Activated naive CD8-positive, alpha-beta T cell treated with anti-CD3 and anti-CD28 coated beads, Interleukin-2, amount 50 U/mL, for 16 hours (primary cell): ENCODE measurements at places on chromosomes 1 and 21.
A peak's percentile ranks its signal among the peaks of the same experiment; 100 is the strongest.

- DNase-seq: no peak
Observed at GRCh38 chr1:10979483-10979920, 33.0 kb upstream of the TARDBP start.

GRCh38 chr21:41509145-41509496 lies 1.2 kb upstream of the TMPRSS2 start:
- DNase-seq: no peak

GRCh38 chr1:20147846-20148570 lies 8.9 kb downstream of the PLA2G2F start:
- no peak for DNase-seq

- DNase-seq: no peak
Observed at GRCh38 chr1:243483071-243483771, 227.4 kb downstream of the SDCCAG8 start.

- DNase-seq: no peak
Observed at GRCh38 chr1:13722808-13723360, 22.9 kb downstream of the PRDM2 start.

DNA sequence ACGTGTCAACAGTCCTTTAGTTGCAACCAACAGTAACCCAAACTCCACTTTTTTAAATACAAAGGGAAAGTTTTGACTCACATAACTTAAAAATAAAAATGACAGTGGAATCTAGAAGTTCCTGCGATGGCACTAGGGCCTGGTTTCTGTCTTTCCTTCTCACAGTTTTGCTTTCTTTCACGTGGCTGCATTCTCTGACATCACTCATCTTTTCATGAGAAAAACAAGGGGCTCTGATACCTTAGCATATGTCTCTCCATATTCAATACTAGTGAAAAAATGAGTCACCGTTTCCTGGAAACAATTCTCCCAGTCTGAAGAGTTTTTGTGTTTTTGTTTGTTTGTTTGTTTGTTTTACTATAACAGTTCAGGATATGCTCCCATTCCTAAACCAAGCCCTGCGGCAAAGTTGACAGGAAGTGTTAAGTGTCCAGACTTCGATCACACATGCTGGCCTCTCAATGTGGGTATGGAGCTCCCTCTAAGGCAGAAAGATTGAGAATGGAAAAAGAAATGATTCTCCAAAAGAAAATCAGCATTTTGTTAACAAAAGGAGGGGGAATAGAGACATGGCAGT lies 483.3 kb downstream of the TTLL7 start:
- no peak for DNase-seq

DNA sequence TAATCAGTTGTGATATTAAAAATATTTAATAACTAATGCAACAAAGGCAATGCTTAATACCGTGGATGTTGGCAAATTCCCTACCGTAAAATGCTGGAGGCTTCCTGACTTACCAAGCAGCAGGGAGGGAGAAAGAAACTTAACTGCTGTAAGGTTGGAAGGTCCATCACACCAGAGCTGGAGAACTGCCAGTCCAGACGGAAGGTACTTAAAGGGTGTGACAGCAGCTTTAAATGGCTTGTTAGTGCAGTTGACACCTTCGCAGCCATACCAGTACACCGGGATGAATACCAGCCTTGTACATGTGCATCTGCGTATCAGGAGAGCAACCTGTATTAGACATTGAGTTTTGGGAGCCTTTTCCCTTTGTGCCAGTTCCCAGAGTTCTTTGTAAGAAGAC lies 269.5 kb upstream of the NCAM2 start:
- DNase-seq: no peak

- DNase-seq: no peak
Observed at GRCh38 chr1:247849616-247850015, 7.4 kb upstream of the TRIM58 start.

GRCh38 chr1:178055779-178056471 lies 38.0 kb upstream of the RASAL2 start:
- no peak for DNase-seq

- DNase-seq: no peak
Observed at GRCh38 chr1:245871915-245872314, 635.2 kb downstream of the SMYD3 start.

- DNase-seq: no peak
Observed at GRCh38 chr1:231163830-231164427, 2.1 kb downstream of the TRIM67 start.

GRCh38 chr1:194830387-194830786 lies 1644.0 kb upstream of the B3GALT2 start:
- DNase-seq: no peak

DNA sequence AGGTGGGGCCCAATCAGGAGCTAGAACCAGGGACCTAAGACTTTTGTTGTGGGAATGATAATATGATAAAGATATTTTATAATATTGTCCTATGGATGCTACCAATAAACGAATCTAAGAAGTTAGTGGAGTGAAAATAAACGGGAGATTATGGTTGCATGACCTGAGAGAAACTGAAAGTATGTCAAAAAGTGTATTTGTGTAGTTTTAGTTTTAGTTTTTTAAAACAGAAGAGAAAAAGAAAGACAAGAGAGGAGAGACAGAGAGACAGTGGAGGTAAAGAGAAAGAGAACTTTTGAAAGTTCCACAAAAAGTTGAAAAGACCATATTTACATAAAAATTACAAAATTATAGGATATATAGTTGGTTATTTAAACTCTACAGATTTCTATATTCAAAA lies 64.1 kb upstream of the TMPRSS15 start:
- DNase-seq: no peak

DNA sequence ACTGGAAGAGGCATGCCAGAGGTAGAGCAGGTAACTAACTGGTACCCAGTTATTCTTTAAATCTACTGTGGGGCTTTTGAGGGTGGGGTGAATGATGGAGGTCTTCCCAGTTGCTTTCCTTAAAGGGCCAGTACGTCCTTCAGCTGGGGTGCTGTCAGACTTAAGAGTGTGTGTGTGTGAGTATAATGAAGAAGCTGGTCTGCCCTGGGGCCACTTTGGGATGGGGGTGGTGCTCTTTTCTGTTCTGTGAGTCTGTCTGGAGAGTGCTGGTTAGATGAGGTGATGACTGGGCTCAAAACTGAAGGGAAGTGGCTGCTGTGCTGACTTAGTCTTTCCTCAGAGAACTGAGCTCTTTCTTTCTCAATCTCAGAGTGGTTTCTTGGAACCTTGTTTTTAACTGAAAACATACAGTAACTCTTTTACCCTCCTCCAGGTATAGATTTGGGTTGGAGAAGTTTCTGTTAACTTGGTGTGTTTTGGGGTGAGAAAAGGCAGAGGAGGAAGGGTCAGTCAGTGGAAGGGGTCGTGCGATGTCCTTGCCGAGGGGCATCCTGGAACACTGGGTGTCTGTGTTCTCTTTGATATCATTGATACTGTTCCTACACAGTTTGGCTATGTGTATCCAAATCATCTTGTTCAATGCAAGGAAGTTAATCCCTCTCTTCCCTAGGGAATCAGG lies 746 bp downstream of the MACF1 start:
- peak; percentile 61 for DNase-seq

DNA sequence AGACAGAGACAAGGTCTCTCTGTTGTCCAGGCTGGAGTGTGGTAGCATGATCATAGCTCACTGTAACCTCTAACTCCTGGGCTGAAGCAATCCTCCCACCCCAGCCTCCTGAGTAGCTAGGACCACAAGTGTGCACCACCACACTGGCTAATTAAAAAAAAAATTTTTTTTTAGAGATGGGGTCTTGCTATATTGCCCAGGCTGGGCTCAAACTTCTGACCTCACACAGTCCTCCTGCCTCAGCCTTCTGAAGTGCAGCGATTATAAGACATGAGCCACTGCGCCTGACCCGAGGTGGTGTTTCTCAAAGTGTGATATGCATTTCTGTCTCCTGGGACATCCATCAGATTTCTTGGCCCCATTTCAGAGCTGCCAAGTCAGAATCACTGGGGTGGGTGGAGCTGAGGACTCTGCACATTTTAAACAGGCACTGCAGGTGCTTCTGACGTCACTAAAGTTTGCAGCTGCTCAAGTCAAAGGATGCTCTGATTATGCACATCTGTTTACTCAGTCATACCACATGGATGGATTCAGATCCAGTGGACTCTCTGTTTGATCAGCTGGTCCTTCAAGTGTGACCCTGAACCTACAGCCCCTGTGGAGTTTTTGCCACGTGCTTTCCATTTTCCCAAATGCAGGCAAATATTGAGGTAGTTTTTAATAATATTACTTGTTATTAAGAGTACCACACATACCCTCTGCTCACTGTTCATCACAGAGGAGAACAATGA lies 21.4 kb downstream of the TGFB2 start:
- no peak for DNase-seq

DNA sequence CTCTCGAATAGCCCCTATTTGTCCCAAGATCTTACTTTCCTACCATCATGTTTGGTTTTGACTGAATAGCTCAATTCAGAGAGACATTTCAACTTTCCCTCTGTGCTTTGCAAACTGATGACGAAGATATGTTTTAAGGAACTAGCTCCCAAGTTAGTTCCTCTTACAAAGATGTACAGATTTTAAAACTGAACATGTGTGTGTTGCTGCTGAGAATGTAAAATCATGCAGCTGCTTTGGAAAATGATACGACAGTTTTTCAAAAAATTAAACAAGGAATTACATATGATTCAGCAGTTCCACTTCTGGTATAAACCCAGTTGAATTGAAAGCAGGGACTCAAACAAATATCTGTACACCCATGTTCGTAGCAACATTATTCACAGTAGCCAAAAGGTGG lies 33.6 kb downstream of the KIF26B start:
- no peak for DNase-seq

DNA sequence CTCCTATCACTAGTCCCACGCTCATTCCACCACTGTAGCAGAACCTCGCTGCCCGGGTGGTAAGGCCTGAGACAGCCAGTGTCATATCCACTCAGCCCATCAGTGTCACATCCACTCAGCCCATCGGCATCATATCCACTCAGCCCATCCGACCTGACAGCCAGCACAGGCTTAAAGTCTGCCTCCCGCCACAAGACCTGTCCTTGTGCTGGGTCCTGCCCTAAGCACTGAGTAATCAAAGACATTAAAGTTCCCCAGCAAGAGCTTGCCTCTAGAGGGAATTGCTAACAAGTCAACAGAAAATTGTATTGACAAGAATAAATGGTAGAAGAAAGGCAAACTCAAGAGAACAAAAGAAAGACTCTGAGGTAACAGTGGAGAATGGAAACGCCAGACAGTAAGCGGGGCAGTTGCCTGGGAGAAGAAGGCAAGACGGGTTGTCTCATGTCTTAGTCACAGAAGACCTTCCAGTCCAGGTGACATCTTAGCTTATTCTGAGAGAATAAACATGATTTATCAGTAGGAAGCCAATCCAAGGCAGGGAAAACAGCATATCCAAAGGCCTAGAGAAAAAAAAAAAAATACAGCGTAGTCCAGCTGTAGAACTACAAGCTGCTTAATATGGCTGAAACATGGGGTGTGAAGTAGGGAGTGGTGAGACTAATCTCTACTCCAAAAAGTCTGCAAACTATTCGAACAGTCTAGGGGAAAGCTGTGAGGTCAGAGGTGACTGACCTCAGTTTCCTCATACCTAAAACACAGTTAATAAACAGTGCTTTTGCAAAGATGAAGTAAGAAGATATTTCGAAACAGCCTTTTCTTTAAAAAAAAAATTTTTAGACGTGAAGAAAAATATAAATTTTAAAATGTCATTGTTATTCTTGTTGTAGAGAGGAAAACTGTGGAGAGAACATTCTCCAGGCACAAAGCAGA lies 1.1 kb downstream of the ITLN1 start:
- DNase-seq: no peak

- DNase-seq: no peak
Observed at GRCh38 chr1:78038071-78038470, 7.7 kb upstream of the GIPC2 start.

DNA sequence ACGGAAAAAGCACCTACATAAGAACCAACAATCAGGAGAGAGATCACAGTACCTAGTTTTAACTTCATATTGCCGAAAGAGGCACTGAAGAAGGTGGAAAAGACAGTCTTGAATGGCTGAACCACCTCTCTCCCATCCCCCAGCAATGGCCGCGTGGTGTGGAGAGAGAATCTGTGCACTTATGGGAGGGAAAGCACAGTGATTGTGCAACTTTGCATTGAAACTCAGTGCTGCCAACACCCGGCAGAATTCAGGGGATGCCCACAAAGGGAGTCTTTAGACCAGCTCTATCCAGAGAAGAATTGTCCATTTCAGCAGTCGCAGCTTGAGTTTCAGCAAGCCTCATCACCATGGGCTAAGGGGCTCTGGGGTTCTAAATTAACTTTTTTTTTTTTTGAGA lies 186.3 kb upstream of the USP25 start:
- DNase-seq: no peak

GRCh38 chr1:198436276-198436675 lies 104.2 kb downstream of the ATP6V1G3 start:
- DNase-seq: no peak

GRCh38 chr1:201825245-201825644 lies 3.7 kb upstream of the IPO9 start:
- DNase-seq: no peak

DNA sequence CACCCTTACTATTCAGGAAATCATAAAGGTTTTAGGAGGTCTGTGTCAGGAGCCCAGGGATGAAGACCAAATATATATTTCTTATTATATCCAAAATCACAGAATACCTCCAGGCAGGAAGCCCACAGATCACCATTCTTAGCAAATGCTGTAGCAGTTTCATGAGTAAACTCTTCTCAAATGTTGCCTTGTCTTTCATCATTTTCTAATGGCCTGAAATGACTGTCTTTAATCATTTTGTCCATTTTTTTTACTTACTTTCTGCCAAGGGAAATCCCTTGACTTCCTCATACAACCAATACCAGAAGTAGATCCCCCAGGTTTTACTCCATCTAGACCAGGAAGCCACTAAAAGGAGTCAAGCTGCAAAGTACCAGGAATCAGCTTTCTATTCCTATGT lies 32.4 kb downstream of the PSMG1 start:
- DNase-seq: no peak

- no peak for DNase-seq
Observed at GRCh38 chr1:229985613-229986010, 81.4 kb upstream of the GALNT2 start.

DNA sequence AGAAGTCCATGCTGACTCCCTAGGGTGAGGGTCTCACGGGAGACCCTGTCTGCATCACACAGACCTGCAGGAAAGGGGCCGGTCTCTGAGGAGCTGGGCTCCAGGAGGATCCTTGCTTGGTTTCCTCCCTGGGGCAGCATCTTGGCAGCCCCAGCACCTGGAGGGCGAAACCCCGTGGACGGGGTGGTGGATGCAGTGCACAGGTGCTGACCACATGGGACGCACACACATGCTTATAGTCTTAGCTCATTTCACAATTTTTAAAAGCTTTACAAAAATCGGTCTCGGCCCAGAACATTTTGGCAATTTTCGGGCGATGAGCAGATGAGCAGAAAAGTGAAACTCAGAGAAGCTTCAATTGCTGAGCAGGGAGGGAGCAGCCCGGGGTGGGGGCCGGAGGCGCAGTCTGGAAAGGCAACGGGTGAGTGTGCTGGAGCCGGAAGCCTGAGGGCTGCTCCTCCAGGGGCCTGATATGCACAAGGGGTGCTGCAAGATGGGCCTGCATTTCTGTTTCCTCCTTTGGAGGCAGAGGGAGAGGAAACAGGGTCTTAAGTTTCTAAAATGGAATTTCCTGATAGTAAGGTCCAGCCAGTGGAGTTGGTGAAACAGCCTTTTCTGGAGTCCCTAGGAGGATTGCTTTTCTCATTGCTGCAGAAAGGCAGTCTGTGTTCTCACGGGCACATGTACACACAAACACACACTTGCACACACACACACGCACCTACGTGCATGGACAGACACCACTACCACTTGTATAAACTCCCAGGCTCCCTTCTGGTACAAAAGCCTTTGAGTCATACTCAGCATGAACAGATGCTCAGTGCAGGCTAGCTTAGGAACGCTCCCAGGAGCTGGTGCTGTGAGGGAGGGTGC lies 60.6 kb downstream of the SCCPDH start:
- DNase-seq: no peak
